NCI-H446 treated with DMSO at 0.1 percent for 48 hours (cell line): ENCODE measurements at places on chromosomes 2 and 18.

DNA sequence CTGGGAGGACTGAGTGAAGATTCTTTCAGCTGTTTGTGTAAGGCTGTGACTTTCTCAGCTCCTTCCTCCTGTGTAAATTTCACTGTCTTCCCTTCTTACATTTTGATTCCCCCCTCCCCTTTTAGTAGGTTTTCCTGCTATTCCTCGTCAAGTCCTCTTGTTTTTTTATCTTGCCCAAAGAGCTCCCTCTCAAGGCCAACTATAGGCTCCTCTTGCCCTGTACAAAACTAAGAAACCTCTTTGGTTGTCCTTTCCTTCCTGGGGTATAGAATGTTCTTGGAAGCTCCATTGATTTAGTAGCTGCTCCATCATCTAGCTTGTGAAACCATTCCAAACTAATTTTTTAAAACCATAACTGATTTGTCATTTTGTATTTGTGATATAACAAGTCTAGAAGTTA lies 7.3 kb downstream of the CCDC121 start:
- DNase-seq = no peak

GRCh38 chr2:232315049-232315922 lies 63.3 kb upstream of the ALPP start:
- no peak for DNase-seq

DNA sequence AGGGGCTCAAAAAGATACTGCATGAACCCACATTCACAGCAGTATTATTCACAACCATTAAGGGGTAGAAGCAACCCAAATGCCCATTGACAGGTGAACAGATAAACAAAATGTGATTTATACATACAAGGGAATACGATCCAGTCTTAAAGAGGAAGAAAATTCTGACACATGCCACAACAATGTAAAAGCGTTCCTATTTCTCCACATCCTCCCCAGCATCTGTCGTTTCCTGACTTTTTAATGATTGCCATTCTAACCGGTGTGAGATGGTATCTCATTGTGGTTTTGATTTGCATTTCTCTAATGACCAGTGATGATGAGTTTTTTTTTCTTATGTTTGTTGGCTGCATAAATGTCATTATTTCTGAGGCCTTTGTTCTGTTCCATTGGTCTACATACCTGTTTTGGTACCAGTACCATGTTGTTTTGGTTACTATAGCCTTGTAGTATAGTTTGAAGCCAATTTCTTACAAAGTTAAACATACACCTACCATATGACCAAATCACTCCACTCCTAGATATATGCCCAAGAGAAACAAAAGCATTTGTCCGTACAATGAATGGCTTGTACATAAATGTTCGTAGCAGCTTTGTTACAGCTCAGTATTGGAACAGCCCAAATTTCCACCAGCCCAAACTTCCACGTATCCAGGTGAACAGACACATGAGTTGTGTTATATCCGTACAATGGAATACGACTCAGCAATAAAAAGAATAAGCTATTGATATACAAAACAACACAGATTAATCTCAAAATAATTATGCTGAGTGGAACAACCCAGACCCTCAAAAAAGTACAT lies 85.1 kb downstream of the TMEM131 start:
- DNase-seq = no peak

DNA sequence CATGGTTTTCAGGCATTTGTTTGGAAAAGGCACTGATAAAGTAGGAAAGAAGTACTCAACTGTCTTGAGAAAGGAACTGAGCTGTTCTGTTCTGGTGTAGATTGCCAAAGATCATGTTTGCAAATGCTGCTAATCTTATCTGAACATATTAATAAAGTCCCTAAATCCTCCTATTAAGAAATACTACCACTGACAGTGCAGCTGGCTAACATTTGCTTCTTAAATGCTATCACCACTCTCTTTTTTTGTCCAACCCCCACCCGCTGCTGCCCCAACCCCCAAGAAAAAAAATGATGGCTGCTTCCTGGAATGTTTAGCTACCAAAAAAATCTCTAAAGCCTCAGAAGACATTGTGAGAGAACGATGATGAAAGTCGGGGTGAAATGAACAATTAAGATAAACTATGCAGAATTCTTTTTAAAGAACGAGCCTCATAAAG lies 130.7 kb downstream of the CCBE1 start:
- no peak for DNase-seq

GRCh38 chr2:33336036-33336625 lies 140.3 kb upstream of the RASGRP3 start:
- no peak for DNase-seq
